ENCODE measurements at places on chromosomes 2 and 18. TPM values are rescaled to one million over a fixed set of nuclear protein-coding genes. Genes with fewer than 3 reads are reported as not detected.

IL36B gene
- not detected for polyA plus RNA-seq

DNA sequence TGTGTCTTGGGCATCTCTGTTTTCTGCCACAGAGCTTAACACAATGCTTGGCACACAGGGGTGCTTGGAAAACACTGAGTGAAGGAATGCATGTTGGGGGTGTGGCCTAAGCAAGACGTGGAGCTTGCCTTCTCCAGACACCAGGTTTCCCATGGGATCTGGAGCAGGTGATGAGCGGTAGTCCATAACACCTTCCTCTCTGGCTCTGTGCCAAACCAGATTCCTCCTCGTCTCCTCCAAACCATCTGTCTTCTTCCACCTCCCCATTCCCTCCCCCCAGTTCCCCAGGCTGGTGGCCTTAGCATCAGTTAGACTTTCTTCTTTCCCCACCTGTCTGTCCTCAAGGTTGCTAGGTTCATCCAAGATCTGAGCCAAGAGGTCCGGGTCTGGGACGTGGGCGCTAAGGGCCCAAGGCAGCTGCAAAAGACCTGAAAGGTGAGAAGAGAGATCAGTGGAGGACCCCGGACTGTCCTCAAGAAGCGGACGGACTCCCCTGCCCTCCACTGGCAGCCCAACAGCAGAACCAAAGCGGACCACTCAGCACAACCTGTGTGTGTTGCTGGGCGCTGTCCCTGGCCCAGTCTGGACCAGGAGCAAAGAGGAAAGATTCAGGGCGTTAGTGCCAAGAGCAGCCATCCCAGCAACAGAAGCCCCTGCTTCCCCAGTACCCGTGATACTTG lies 1.2 kb upstream of the ITM2C start:
- DNase-seq = no peak

C2orf72 gene
- 4.0 TPM for polyA plus RNA-seq

- no peak for DNase-seq
These were observed 51.3 kb downstream of the MYO7B start for GRCh38 chr2:127586746-127587295.

PJVK gene
- 19.3 TPM for polyA plus RNA-seq

GRCh38 chr18:12422936-12423335 lies 15.2 kb downstream of the PRELID3A start:
- no peak for DNase-seq

DNA sequence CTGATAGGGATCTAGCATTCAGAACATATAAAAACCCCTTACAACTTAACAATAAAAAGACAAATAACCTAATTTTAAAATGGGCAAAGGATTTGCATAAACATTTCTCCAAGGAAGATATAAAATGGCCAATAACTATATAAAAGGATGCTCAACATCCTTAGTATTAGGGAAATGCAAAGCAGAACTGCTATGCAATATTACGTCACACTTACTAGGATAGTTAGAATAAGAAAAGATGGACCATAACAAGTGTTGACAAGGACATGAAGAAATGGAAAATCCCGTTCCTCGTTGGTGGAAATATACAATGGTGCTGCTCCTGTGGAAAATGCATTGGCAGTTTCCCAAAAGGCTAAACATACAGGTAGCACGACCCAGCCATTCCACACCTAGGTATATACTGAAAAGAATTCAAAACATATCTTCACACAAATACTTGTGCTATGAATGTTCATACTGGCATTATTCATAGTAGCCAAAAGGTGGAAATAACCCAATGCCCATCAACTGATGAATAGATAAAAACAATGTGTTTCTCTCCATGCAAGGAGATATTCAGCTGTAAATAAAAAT lies 48.2 kb upstream of the REV1 start:
- no peak for DNase-seq

Data from left kidney (tissue), 8 donors.